ENCODE measurements at places on chromosomes 6 and 20. TPM values are rescaled to one million over a fixed set of nuclear protein-coding genes. Genes with fewer than 3 reads are reported as not detected.
A peak's percentile ranks its signal among the peaks of the same experiment; 100 is the strongest.

DNA sequence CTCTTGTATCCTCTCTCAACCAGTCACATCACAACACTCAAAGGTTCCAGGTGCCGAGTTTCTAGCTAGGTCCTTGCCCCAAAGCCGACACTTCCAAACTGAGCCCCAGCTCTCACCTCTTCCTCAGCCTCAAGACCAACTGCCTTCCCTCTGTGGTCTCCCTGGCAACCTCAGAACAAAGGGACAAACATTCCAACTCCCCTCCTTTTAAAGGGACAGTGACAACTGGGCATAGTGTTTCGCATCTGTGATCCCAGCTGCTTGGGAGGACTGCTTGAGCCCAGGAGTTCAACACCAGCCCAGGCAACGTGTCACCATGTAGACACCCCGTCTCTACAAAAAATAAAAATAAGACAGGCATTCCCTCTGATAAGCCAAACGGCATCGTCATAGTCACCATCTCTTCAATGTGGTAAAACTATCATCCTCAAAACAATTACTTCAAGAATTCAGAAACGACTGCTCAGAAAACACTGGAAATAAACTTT, 11.3 kb downstream of the DIDO1 start:
- peak; percentile 81 for DNase-seq

DNA sequence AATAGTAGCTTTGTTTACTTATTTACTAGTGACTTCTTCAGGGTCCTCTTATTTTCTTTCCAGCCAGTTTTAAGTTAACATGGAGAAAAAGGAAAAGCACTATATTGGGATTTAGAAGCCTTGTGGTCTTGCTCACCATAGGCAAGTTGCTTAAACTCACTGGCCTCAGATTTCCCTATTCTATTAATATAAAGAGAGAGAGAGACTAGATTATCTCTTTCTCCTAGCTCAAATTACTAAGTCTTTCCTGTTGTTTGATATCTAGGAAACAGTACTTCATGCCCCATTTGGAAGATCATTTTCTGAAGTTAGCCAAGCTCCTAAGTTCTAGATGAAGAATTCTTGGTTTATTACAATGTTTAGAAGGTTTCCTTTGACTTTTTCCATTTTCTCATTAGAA, 32.5 kb downstream of the CTNNBL1 start:
- DNase-seq: no peak

GRCh38 chr20:998231-998830, 3.8 kb downstream of the RSPO4 start:
- no peak for DNase-seq

DNA sequence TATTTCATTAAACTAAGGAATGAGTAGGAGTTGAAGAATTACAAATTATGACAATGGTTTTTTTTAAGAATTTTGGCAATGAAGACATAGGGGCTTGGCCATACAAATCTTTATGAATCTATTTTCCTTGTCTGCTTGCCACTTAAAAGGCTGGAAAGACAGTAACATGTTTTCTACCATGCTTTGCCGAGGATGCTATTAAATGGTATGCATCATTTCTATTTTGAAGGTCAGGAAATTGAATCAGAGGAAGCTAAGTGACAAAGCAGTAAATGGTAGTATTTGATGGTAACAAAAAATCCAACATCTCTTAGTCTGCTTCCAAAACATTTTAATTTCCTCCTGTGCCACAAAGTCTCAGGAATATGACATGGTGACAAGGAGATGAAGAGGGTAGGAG, 287.2 kb downstream of the RFPL4B start:
- no peak for DNase-seq

- peak; percentile 95 for DNase-seq
Observed at GRCh38 chr6:156953479-156954146, 176.4 kb downstream of the ARID1B start.

DNA sequence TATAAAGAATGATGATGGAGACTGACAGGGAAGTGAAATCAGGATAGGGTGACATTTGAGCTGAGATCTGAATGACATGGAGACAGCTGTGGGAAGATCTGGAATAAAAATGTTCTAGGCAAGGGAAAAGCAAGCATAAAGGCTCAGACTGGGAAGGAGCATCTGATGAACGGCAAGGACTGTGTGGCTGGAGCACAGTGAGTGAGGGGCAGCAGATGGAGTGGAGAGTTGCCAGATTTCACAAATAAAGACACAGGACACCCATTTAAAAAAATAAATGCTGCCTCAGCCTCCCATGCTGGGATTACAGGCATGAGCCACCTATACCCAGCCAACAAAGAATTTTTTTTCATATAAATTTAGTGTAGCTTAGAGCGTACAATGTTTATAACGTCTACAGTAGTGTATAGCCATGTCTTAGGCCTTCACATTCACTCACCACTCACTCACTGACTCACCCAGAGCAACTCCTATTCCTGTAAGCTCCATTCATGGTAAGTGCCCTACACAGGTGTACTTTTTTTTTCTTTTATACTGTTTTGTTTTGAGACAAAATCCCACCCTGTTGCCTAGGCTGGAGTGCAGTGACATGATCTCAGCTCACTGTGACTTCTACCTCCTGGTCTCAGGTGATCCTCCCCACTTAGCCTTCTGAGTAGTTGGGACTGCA, 2.4 kb upstream of the ZBTB24 start:
- no peak for DNase-seq

DNA sequence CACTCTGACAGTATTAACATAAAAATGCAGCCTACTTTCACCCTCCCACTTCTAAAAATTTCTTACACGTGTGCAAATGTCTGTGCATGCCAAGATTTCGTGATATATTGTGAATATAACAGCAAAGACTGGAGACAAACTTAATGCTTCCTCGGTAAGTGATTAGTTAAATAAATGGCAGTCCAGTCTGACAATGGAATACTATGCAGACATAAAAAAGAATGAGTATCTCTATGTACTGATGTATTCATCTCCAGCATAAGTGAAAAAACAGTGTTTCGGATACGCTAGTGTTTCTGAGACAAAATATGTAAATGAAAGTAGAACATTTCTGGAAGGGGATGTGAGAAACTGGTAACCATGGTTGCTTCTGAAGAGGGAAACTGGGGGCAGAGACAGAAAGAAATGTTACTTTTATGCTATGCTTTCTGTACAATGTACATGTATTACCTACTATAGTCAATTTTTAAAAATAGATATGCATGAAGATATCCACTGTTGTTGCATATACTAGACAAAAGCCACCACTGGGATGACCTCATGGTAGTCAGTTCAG, 7.0 kb downstream of the SLC22A23 start:
- no peak for DNase-seq

- DNase-seq: no peak
Observed at GRCh38 chr6:104320896-104321295, 538.8 kb downstream of the HACE1 start.

DNA sequence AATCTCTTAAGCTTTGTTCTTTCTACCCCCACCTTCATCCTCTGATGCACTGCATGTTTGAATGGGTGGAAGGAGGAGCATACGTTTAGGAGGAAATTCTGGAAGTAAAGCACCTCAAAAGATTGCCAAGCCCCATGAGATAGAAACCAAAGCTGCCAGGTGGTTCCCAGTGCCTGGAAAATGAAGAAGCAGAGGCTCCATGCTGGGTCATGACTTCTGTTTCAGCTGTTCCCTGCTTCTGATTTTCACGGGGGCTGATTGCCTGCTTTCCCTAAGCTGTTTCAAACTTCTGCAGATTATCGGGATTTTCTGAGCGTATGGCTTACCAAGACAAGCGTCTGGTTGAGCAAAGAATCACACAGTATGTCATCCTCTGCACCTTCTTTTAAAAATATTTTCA, 87.5 kb upstream of the SYNDIG1 start:
- DNase-seq: no peak

- DNase-seq: no peak
Observed at GRCh38 chr6:21431526-21431925, 162.0 kb upstream of the SOX4 start.

DNA sequence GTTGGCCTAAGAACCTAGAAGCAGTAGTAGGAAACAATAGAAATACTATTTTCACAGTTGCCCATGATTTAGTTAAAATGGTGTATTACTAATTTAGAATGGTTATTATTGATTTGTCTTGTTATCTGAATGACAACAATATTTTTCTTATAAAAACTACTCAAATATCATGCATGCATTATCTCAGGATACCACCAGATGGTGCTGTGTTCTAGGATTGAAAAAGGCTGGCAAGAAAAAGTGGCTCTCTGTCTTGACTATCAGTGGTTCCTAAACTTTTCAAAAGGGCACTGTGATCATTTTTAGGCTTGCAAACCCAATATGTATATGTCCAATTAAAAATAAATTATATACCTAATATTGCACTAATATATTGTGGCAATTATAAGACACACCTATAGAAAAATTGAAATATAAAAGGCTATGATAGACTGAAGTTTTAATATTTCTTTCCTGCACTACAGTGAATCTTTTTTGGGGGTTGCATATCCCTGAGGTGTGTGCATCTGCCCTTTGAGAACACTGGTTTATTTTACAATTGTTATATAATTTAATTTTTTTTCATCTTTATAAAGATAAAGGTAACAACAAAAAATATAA, 131.7 kb upstream of the MLIP start:
- DNase-seq: peak; percentile 62

DNA sequence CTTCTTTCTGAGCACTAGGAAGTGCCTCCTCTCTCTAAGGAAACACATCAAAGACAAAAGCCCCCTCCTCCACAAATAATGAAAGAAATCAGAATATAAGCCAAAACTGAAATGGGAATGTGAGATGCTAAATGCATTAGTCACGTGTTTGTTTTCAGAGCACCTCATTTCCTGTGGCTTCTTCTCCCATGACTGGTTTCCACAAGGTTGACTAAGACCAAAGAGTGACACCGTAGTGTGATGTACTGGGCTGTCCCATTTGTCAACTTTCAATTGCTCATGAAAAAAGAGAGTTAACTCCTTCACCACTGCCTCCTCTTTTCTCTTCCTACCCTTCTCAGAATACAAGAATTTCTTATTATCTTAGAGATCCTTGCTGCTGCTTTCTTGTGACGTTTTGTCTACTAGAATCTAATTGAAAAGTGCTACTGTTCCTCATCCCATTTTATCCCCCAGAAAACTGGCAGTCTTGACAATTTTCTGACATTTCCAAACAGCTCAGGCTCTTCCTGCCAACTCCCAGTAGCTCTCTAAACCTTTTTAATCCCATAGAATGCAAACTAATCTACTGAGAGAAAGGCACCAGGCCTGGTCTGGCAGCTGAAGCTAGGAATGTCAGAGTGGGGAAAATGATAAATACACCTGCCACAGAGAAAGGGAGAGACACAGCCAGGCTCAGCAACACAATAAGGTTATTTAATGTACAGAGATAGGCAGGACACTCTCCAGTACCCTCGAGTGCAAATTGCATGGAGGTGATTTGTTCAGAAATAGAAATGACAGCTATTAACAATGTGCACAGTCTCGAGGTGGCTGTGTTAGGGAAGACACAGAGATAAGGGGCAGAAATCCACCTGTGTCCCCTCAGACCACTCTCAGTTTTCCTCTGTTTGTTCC, 671.7 kb upstream of the NRSN1 start:
- no peak for DNase-seq

DNA sequence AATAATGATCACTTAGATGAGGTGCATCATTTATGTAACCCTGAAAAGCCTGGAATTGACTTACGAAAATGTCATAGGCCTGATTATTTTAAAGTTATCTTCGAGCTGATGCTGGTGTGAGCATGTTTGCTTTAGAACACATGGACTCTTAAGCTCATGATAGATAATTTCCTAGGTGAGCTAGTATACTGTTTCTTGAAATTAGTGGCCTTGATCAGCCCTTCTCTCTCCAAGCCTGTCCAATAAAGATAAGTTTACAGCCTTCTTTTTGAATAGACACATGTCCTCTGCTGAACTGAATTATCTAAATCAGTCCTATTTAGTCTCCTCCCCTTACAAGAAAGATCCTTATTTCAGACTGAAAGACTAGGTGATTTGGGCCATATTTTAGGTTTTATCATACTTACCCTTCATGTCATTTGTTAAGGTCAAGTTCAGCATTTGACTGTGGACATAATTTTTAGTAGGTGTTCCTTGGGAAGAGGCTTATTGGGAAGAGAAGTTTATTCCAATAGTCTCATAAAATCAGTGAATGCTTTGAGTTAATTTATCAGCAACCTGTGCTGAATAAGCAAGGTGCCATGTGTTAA, 15.3 kb downstream of the FOXO3 start:
- DNase-seq: no peak

- no peak for DNase-seq
Observed at GRCh38 chr6:167948716-167949115, 48.8 kb upstream of the KIF25 start.

DNA sequence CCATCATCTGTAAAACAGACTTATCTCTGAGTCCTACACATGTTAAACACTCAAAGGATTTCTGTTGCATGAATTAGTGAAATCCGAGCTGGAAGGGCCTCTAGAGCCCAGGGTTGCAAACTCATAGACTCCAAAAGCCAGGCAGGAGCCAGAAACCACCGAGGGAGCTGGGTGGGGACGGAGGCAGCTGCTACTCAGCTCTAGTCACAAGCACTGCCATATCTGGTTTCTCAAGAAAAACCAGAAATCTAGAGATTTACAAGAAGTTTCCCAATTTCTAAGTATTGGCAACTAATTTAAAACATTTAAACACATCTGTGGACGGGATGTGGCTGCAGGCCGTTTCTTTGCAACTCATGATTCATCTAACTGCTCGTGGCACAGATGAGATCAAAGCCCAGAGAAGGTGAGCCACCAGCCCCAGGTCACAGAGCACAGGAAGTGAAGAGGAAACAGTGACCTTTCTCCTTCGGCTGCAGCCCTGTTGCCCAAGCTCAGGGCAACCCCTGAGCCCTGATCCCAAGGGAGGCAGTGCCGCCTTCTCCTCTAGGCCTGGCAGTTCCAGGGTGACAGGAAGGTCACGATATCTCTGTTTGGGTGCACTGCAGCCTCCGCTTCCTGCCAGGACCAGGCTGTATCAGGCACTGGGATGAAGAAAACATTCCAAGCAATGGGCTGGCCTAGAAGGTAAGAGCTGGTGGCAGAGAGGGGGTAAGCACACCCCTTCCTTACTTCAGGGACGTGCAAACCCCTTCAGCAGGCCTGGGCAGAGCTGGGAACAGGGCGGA, 26.4 kb upstream of the PTGIS start:
- DNase-seq: peak; percentile 73

- no peak for DNase-seq
Observed at GRCh38 chr6:140601021-140601808, 1226.8 kb upstream of the CITED2 start.

DNA sequence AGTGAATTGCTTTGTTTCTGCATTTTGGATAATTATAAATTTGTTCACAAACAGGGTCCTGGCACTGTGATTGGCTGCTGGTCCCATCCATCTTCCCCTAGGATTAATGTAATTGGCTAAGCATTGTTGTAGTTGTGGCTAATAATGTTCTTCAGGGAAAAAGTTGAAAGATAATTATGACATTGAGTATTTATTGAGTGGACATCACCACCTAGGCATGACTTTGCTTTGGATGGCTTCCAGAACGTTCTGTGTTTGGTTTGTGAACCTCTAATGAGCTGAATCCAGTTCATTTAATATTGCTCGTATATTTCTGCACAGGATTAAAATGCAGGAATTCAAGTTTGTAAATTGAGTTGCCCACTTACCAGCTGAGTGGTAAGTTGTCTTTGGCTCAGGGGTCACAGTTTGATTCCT, 55.1 kb downstream of the ARID1B start:
- peak; percentile 56 for DNase-seq

Gene PRR18
- total RNA-seq: 0.18 TPM

Gene C6orf136
- total RNA-seq: 12.1 TPM

Gene C6orf118
- total RNA-seq: not detected

Gene FAM162B
- total RNA-seq: not detected

Gene MAS1
- not detected for total RNA-seq

Measured in stomach (tissue), 19 donors.